ENCODE measurements at places on chromosomes 2 and 18. TPM values are rescaled to one million over a fixed set of nuclear protein-coding genes. Genes with fewer than 3 reads are reported as not detected.
A peak's percentile ranks its signal among the peaks of the same experiment; 100 is the strongest.

- DNase-seq: no peak
Observed at GRCh38 chr2:62415019-62415431, 91.0 kb downstream of the TMEM17 start.

DNA sequence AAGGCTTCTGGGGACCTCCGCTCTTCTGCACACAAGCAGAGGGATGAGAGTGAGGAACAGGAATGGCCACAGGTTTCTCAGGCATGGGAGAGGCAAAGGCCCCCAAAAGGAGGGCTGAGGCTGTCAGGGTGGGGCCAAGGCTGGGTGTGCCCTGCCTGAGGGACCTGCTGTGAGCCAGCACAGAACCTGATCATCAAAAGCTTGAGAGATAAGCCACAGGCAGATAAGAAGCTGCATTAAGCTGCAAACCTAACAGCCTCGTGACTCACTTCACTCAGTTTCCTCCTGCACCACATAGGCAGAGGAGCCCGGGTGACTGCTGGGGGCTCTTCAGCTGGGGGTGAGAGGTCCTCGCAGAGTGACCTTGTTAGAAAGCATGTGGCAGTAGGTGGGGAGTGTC lies 64.5 kb upstream of the LAPTM4A start:
- no peak for DNase-seq

DNA sequence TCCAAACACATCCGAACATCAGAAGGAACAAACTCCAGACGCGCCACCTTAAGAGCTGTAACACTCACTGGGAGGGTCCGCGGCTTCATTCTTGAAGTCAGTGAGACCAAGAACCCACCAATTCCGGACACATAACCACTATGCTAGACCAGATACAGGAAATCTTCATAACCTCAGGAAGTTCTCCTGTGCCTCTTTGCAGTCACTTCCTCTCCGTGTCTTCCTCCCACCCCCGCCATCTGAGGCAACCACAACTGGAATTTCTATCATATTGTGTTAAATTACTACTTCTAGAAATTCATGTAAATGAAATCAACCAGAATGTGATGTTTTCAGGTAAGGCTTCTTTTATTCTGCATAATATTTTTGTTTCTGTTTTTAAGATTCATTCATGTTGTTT lies 631.0 kb upstream of the NXPH2 start:
- no peak for DNase-seq

DNA sequence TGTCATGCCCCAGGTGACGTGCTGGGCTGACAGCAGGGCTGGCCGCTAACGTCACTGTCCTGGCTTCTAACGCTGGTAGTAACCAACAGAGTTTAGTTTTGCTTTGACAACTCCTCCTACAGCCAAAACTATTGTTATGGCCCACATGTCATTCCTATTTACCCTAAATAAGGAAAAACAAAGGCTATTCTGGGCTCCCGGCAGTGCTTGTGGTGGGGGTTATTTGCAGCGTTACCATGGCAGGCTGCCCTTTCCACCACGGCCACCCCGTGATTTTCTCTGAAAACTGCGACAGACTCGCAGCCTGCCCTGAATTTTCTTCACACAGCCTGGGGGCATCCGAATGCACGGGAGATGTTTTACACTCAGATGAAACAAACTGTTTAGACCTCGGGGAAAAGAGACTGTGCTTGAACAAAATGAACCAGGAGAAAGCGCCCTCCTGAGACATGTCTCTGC lies 115.2 kb downstream of the FAM210A start:
- DNase-seq: peak; percentile 92

DNA sequence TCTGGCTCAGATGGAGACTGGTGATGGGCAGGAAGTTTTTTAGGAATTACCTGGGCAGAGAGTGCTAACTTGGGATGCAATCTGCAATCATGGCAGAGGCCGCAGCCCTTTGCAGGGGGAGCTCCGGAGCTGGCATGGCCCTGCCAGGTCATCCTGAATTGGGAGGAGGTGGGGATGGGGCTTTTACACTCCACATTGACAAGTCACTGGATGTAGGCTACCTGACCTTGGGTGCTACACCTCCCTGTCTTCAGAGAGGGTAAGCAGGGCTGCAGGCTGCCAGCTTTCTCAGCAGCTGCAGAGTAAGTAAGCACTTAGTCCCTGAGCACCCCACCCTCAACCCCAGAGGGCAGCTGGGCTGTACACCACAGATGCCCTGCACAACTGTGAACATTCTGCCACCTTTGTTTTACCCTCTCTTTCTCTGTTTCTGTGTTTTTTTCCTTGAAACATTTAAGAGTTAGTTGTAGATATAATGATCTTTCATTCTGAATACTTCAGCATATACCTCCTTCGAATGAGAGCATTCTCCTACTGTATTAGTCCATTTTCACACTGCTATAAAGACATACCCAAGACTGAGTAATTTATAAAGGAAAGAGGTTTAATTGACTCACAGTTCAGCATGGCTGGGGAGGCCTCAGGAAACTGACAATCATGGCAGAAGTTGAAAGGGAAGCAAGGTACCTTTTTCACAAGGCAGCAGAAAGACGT lies 6.8 kb upstream of the HS1BP3 start:
- DNase-seq: no peak

DNA sequence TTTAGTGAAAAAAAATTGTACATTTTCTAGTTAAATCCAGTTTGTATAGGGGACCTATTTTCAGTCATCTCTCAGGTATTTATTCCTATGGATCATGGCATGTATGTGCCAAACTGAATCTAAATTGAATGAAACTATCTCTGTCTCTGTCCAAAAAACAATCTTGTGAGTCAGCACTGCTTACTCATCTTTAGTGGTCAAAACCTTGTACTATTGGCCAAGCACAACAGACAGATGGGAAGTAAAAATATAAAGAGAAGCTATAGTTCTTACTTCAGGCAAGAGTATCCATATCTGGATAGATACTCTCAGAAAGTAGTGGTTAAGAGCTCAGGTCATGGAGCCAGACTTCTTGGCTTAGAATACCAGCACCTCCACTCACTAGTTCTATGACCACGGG lies 76.0 kb upstream of the KLHL14 start:
- no peak for DNase-seq

DNA sequence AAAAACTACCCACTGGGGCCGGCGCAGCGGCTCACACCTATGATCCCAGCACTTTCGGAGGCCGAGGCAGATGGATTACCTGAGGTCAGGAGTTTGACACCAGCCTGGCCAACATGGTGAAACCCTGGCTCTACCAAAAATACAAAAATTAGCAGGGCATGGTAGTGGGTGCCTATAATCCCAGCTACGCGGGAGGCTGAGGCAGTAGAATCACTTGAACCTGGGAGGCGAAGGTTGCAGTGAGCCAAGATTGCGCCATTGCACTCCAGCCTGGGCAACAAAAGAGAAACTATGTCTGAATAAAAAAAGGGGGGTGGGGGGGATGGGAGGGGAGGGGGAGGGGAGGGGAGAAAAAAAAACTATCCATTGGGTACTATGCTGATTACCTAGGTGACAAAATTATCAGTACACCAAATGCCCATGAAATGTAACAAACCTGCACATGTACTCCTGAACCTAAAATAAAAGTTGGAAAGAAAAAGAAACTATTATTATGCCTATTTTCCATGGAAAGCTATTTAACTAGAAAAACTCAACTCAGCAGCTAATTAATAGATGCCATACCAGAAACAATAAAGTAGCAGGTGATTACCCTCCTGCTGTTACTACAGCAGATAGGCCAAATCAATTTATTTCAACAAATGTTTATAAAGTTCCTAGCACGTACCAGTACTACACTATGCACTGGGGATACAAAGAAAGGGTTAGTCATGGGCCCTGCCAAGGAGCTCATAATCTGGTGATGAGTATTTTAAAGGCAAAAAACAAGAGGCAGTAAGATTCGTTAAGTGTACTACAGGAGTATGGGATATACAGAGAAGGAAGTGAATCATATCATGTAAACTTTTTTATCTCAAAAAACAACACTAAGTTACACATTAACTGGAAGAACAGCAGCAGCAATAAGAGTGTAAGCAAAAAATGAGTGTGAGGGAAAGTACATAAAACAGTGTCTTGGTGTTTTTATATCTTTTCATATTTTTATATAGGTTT lies 112.8 kb upstream of the SLC39A10 start:
- no peak for DNase-seq

Gene C2orf74
- polyA plus RNA-seq: 11.1 TPM

- DNase-seq: no peak
Observed at GRCh38 chr18:25284861-25285550, 67.0 kb downstream of the ZNF521 start.

Gene SLC9A4
- polyA plus RNA-seq: not detected

DNA sequence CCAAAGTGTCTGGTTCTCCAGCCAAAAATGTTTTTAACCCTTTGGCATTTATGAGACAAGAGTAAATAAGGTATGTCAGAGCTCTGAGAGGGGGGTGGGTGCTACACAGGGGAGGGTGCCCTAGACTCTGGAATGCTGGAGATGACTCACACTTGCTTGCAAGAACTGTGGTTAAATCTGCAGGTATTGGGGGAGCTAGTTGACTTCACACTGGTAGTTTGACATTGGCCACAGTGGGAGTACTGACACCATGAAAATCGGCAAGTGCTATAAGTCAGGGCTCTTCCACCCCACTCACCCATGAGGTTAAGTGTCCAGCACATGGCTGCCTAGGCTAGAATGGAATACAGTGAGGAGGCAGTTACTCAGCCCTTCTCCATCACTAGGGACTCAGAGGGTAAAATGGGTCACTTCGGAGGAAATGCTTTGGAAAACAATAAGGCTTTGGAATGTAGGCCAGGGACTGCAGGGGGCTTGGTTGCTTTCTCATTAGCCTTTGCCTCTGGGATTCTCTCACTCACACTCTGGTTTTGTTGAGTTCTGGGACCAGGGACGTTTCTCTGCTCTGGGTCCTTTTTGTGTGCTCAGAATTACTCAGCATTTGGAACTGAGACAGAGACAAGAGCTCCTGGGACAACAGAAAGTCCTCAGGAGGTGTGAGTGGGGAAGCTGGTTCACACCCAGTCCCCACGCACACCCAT lies 91.6 kb downstream of the ACKR3 start:
- no peak for DNase-seq

Gene STRN
- 5.8 TPM for polyA plus RNA-seq

DNA sequence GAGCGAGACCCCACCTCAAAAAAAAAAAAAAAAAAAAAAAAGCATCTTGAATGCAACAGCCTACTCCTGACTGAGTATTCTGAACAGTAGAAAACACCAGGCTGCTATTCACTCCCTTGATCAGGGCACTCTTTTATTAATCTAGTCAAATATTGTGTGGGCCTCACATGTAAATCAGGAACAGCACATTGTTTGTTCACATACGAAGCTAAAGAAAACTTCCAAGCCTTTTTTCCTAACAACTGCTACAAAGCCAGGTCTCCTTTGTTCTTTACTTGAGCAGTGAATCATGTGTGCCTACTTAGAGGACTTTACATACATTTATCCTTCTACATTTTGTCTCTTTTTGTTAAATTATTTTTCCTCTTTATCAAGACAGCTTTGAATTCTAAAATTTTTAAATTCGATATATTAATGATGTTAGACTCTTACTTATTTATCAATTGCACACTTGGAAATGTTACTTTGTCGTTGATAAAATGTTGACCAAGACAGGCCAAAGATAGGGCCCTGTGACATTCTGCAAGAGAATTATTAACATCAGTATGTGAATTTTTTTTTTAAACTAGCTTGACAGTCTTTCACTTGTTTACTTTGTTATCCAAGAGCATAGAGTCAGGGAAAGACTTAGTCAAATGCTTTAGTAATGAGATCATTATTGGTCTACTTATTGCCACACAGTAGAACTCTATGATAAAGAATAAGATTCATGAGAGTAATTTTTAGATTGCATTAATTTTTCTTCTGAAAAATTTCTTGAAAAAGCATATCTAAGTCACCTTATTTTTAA lies 13.2 kb downstream of the SPATS2L start:
- DNase-seq: no peak

Gene TDRD15
- 0.04 TPM for polyA plus RNA-seq

Measured in B cell (primary cell).